ENCODE measurements at places on chromosomes 11 and 22. TPM values are rescaled to one million over a fixed set of nuclear protein-coding genes. Genes with fewer than 3 reads are reported as not detected.

Gene PDGFD
- total RNA-seq, result 0.95 TPM

Gene OR6T1
- total RNA-seq, result not detected

Gene MOGAT2
- not detected for total RNA-seq

Gene MS4A6E
- total RNA-seq, result not detected

Gene F2
- total RNA-seq, result not detected

Gene ARHGAP8
- total RNA-seq, result not detected

Gene SEC14L6
- not detected for total RNA-seq

Gene ACAD8
- total RNA-seq, result 14.9 TPM

Gene SERHL2
- total RNA-seq, result 1.9 TPM

Gene EHD1
- total RNA-seq, result 62.9 TPM

DNA sequence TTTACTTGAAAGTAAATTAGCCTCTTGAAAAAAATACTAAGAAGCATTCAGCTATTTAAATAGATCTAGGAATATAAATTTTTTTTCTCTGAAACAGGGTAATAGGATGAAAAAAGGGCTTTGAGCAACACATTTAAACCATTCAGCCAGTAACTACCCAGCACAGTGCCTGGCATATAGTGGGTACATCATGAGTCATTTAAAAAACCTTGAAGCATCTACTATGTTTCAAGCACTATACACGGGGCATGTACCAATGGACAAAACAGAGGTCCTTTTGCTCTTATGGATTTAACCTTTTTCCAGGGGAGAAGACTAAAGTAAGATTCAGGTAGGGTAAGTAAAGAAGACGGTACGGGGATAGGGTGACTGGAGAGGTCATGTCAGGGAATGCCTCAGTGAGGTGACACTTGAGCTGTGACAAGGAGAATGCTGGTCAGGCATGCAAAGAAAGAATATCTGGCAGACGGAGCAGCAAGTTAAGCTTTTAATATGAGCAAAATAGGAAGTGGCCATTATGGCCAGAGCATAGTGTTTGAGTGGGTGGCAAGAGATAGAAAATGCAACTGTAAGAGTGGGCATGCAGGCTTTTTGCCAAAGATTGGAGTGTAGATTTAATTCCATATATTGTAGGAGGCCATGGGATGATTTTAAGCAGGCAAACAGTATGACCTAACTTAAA lies 101.1 kb downstream of the HIPK3 start:
- DNase-seq, result no peak

DNA sequence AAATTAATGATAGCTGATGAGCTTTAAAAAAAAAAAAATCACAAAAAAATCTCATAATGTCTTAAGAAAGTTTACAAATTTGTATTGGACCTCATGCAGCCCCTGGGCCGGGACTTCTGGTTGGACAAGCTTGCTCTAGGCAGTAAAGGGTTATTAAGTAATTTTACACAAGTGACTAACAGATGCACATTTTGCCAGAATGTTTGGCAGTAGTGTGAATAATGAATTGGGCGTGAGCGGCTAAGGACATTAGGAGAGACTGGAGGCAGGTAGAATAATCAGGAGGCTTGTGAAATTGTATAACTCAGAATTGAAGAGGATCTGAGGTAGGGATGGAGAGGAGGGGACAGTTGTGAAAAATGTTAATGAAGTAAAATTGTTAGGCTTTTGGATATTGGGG lies 77.4 kb downstream of the HIPK3 start:
- no peak for DNase-seq

GRCh38 chr11:4606231-4607015 lies 1.6 kb downstream of the TRIM68 start:
- no peak for DNase-seq

- DNase-seq, result no peak
Observed at GRCh38 chr22:50675553-50676179, 3.0 kb downstream of the SHANK3 start.

GRCh38 chr11:61058583-61059259 lies 43.6 kb upstream of the CD5 start:
- no peak for DNase-seq

GRCh38 chr11:43941257-43941994 lies 1.0 kb upstream of the C11orf96 start:
- no peak for DNase-seq

- peak; percentile 63 for DNase-seq
Observed at GRCh38 chr11:112525270-112525669, 264.6 kb upstream of the PLET1 start.

DNA sequence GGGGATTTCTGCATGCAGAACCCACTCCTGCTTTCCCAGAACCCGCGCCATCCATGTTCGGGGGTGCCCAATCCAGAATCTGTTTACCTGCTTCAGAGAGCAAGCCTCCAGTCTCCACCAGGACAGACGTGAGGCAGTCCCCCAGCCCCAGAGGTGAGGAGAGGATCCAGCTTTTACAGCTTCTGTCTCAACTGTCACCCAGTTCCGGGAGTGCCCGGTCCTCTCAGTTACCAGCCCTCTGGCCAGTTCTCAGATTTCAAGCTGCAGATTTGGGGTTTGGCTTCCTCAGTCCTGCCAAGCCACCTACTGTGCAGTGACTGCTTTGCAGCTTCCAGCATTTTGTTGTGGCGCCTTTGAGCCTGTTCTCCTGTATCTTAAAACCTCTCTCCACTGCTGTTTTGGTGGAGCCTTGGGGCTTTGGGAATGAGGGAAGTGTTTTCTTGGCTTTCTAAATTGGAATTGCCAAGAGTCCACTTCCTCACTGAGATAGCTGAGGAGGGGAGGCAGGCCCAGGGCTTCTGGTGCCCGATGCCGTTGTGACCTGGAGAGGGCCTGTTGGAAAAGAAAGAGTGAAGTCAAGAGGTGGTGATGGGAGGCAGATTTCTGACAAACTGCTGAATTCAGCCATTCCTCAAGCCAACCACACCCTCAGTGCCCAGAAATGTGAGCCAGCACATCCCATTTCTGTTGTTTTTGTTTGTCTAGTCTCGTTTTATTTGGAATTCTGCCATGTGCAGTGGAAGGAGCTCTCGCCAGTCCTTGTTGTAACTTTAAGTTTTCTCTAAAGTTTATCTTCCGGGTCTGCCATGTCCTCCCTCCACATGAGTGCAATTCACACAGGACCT lies 513.4 kb downstream of the TBC1D22A start:
- peak; percentile 40 for DNase-seq

GRCh38 chr11:3996651-3997050 lies 97.9 kb upstream of the RRM1 start:
- DNase-seq, result no peak

- DNase-seq, result no peak
Observed at GRCh38 chr11:10622957-10623791, 54.7 kb upstream of the LYVE1 start.

DNA sequence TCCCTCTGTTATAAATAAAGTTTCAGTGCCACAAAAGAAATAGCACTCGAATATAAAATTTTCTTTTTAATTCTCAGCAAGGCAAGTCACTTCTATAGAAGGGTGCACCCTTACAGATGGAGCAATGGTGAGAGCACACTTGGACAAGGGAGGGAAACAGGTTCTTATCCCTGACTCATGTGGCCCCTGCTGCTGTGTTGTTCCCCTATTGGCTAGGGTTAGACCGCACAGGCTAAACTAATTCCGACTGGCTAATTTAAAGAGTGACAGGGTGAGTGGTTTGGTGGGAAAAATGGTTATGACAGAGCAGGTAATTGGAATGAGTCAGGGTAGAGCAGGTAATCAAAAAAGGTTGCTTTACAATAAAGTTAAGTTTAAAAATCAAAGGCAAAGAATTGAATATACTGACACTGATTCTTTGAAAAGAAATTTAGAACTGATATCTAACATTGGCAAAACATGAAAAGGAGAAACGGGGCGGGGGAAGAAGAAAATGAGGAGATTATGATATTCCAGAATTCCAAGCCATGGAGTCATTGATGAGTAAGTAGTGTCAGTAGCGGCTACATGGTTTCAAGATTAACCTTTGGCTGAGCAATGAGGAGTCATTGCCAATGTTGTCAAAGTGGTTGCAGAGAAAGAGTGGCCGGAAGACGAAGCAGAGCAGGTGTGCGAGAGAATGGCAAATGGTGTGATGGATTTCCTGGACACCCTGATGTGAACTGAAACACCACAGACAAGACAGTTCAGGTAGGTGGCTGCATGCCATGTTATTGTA lies 48.4 kb upstream of the MRGPRX1 start:
- peak; percentile 13 for DNase-seq

- no peak for DNase-seq
Observed at GRCh38 chr11:70402016-70402415, 3.7 kb downstream of the CTTN start.

DNA sequence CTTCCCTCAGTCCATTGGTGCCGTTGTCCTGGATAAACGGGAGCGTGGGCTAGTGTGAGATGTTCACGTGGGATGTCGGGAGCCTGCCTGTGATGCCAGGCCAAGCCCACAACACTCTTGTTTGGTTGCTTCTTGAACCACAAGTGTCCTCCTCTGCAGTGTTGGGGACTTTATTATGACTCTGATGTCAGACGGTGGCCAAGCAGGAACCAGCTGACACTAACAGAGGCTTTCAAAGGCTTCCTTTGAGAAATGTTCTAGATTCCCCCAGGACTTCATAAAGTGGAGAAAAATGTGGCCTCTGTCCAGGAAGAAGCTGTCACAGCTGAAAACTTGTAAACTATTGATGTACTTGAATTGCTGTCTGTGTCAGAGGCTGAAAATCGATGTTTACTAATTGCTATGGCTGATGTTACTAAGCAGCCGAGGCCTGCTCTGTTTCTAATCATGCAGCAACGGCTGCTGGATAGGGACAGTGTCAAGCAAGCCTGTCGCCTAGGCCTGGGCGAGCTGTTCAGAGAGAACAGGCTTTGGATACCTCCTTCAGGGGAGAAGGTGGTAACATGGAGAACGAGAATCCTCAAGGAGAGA lies 131.7 kb downstream of the TBC1D22A start:
- no peak for DNase-seq

DNA sequence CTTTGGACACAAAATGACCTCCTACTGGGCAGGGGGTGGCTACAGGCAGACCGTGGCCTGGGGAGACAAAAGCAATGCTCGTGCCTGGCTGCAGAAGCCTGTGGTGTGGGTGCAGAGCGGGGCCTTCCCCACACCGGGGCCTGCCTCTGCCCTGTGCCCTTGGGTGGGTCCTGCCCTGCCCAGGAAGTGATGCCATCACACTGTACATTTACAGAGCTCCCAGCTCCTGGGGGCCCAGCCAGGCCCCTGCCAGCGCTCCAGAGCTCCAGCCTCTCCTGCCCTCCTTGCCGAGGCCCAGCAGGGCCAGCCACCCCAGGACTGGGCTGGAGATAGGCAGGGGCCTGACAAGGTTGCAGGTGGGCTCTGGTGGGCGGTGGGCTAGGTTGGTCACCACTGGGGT lies 40.1 kb downstream of the MUC5B start:
- DNase-seq, result no peak

DNA sequence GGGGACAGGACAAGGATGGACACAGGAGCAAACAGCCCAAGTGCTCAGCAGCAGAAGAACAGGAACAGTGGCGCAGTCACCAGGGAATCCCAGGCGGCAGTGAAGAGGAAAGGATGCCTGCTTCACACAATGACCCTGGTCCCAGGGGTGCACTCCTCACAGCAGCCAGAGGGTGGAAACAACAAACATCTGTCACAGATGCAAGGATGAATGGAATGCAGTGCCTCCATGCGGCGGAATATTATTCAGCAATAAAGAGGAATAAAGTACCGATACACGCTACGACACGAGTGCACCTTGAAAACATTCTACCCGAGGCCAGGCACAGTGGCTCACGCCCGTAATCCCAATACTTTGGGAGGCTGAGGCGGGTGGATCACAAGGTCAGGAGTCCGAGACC lies 12.7 kb downstream of the CSNK1E start:
- DNase-seq, result no peak

DNA sequence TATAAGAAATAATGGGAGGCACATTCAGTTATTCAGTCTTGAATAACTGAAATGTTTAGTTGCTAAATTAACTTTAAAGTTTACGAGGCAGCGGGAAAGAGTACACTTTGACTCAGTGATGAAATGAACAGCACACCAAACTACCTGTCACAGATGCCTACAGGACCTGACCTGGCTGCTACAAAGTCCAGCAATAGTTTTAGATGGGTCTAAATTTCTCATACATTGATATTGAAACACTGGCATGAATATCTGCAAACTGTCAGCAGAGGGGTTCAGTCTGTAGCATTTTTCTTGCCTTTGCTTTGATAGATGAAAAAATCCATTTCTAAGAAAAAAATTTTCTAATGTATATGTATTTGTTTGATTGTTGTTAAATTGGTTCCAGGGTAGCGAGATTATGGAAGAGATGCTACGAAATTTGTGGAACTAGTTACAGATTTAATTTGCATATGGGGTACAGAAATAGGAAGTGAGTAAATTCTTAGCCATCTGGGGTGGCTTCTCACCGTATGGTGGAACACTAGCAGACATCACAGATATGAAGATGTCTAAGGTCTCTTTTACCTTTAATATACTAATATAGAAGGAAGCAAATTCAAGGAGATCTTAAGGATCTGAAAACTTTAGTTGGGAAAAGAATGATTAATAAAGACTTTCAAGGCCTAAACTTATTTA lies 20.8 kb upstream of the GAB2 start:
- DNase-seq, result no peak

GRCh38 chr11:93505703-93506102 lies 37.5 kb downstream of the SMCO4 start:
- DNase-seq, result no peak

DNA sequence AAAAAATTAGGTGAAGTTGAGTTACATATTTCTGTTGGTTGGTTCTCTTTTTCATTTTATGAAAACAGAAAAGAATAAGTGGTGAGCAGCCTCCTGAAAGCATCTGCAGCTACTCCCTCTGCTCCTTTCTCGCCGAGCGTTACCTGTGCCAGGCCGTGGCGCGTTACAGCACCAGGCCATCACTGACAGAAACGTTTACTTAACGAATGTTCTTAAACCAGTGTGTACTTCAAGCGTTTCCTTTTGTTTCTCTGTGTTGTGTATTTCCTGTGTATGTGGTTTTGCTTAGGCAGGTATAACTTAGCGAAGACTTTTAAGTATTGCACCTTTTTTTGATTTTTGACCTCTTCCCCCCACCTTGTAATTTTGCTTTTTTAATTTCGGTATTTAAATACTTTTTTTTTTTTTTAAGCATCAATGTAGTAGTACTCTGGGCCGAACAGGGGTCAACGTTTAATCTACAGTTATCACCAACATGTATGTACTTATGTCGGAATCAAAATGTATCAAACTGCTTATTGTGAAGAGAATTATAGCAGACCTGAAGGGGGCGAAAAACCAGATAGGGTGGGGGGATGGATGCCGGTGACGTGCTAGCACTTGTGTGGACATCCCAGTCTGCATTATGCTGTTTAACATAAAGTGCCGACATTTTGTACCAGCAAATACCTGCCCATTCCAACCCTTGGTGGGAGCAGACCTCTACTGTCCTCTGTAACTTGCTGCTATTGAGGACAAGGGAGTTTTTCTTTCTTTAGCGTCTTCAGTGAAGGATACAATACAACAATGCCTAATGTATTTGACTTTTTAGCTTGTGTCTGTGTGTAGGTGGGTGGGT lies 21.6 kb upstream of the ADSL start:
- no peak for DNase-seq

GRCh38 chr11:64245401-64245796 lies 1.3 kb downstream of the PPP1R14B start:
- peak; percentile 71 for DNase-seq
